Amygdala (tissue), 56 donors: ENCODE measurements at places on chromosomes 13 and 19.

DNA sequence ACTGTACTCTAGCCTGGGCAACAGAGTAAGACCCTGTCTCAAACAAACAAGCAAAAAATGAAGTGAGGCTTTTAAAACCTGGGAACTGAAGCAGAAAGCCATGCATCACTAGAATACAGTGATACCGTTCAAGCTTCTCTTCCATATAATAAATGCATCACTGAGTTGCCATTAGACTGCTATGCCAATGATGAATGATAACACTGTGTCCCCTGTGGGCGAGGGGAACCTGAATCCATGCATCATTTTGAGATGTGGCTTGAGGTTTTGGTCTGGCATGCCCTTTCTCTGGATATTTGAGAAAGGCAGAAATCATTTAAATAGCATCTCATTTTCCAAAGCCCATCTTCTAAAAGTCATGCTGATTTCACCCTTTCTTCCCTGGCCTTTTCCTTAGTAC lies 1.5 kb upstream of the FAM124A start:
- no peak for DNase-seq

DNA sequence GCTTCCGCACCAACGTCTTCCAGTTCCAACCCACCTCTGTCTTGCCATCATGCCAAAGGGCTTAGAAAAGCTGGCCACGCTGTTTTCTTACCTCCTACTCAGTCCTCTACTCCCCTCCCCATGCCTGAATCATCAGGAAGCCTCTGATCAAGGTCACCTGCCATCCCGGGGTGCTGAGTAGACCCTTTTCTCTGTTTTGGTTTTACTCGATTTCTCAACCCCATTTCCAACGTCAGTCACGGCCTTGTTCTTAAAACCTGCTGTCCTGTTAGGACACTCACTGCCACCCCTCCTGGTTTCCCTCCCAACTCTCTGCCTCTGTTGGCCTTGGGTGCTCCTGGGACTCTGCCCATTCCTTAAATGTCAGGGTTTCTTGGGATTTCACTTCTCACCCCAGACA lies 350.1 kb downstream of the FOXO1 start:
- no peak for DNase-seq

DNA sequence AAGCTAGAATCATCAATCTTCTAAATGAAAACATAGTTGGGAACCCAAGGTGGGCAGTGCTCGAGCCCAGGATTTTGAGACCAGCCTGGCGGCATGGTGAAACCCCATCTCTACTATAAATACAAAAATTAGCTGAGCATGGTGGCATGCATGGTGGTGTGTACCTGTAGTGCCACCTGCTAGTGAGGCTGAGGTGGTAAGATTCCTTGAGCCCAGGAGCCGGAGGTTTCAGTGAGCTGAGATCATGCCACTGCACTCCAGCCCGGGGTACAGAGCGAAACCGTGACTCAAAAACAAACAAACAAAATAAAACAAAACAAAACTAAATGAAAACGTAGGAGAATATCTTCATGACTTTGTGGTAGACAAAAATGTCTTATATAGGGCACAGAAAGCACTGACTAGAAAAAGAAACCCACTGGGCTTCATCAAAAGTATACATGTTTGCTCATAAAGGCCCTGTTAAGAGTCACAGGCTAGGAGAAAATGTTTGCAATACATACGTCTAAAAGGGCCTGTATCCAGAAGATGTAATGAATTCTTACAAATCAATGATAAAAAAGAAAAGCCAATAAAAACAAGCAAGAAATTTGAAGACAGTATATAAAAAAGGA lies 353.6 kb downstream of the FGF9 start:
- no peak for DNase-seq

GRCh38 chr13:113057084-113057483 lies 48.5 kb upstream of the F7 start:
- no peak for DNase-seq

DNA sequence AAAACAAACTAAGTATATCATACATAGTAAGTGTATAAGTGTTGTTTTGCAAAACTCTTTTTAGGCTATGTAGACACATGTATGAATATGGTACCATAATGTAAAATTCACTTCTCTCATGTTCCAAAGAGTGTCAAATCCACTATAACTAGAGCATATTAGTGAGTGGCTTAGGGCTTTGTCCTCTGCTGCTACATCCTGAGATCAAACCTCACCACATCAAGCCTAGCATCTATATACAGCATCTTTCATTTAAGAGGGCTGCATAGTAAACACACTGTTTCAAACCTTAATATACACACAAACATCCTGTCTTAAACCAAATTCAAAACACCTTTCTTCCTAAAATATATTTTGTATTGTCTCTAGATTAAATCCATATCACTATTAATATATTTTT lies 38.7 kb downstream of the ELF1 start:
- DNase-seq: no peak

DNA sequence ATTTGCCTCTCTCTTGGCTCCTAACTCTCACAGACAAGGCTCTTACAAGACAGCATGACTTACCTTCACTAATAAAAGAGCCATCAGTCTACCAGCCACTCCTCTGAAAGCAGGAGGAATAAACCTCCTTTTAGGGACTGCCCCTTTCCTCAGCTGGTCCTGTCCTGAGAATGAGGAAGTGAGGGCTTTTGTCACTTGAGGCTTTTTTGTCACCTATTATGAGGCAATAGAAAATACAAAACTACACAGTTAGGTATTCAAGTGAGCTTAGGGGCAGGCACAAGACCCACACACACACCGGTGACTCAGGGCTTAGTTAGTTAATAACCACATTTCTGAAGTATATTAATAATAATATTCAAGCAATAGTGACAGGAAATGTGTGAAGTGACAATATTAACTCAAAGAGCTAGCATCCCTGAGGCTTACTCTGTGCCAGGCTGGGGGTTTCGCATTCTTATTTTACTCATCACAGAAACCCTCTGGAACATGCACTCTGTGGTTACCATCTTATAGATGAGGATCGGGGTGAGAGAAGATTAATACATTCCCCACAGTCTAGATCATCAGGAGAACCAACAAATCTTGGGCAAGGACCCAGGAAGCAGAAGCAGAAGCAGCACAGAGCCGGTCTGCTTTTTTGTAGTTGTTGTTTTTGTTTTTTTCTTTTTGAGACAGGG lies 379.9 kb downstream of the LIG4 start:
- DNase-seq: no peak

- DNase-seq: no peak
Observed at GRCh38 chr19:5302396-5302795, 38.2 kb downstream of the PTPRS start.

GRCh38 chr13:66634384-66634783 lies 595.8 kb downstream of the PCDH9 start:
- no peak for DNase-seq

- no peak for DNase-seq
Observed at GRCh38 chr13:51292000-51292565, 47.4 kb upstream of the SERPINE3 start.

- no peak for DNase-seq
Observed at GRCh38 chr13:30734439-30734838, 904 bp upstream of the ALOX5AP start.

DNA sequence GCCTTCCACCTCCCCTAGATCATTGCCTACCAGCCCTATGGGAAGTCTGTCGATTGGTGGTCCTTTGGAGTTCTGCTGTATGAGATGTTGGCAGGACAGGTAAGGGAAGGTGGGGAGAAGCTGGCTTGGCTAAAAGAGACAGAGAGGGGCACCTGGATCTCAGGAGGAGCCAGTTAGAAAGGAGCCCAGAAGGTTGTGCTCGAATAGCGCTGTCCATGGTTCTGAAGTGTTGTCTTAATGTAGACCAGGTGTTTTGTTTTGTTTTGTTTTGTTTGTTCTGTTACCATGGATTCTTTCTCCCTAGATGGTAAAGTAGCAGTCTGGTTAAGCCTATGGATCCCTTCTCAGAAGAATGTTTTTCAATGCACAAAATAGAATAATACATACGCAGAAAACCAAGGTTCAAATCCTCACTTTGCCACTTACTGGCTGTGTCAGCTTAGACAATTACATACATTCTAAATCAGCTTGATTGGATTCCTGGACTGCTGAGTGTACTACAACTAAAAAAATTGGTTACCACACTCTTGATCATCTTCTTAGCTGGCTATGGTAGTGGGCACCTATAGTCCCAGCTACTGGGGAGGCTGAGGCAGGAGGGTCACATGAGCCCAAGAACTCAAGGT lies 5.9 kb upstream of the CACNG7 start:
- DNase-seq: no peak

- no peak for DNase-seq
Observed at GRCh38 chr13:27360562-27360961, 63.9 kb upstream of the GTF3A start.

DNA sequence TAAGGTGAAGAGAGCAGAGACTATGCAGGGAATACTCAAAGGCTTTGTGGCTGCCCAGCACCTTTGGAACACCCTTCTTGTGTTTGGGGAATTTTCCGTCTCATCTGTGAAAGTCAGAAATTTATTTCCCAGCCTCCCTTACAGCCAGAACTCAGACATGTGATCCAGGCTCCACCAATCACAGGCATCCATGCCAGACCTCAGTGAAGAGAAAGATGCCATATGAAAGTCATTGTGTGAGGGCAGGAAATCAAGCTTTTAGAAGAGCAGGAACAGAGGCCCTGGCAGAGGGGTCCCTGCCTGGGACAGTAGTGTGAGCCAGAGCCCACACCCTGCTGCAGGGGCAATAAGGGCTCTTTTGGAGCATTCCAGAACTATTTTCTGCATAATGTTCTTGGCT lies 12.1 kb downstream of the CCDC70 start:
- DNase-seq: no peak

DNA sequence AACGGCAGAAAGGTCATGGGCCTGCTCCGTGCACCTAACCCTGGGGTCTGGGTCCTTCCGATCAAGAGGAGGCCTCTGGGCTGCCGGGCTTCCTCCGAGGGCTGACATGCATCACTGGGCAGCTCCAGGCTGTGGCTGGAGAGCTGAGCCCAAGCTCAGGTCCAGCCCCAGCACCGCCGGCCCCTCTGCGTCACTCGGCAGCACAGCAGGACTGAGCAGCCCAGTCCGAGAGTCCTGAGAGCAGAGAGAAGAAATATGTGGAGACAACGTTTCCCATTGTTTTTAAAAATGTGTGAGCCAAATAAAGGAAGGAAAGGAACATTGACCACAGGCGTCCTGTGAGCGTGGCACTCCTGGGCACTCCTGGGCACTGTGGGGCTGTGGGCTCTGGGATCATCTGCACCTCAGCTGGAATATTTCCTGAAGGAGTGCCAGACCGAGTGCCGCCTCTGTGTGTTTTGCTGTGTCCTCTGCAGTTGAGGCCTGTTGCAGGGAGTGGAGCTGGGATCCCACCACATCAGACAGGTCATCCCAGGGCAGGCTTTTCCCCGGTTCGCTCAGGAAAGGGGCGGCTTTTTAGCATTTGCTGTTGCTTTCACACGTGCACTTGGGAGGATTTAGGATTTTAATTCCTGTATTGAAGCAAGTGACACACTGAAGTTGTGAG lies 37.8 kb upstream of the TFDP1 start:
- DNase-seq: no peak

GRCh38 chr19:48350856-48351255 lies 12.9 kb downstream of the TMEM143 start:
- no peak for DNase-seq

GRCh38 chr19:41753936-41754529 lies 1.3 kb upstream of the CEACAM6 start:
- no peak for DNase-seq

DNA sequence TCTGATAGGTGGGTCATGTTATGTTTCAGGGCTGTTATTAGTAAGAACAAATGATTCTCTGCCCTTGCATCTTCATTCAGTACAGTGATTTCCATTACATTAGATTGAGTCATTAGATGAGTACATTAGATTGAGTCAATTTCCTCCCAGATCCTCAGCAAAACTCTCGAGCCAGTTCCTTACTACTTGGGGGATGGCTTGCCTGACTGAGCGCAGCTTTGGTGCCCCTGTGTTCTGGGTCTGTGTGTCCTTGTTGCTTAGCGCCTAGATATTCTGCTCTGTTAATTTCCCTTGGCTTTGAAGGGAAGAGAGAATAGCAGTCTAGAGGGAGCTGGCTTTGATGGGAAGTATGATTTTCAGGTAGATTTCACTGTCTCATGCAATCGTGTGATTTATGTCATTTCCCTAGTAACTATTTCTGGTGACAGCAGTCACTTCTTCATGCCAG lies 19.1 kb upstream of the SCEL start:
- DNase-seq: no peak

GRCh38 chr19:57302727-57303401 lies 17.4 kb upstream of the ZNF543 start:
- DNase-seq: no peak

DNA sequence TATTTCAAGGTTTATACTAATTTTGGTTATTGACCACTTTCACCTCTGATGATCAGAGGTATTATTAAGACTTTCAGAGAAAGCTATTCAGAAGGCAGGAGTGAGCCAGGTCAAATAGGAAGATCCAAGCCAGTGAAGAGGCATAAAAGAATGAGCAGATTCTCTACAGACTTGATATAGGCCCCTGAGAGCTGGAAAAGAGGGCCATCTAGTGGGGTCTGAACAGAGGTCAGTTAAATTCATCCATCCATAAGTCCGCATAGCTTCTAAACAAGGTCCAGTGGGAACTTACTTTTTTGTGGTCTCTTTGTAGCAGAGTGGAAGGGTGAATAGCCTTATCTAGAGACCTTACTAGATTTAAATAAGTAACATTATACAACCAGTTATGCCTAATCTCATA lies 126.6 kb upstream of the UFM1 start:
- no peak for DNase-seq

DNA sequence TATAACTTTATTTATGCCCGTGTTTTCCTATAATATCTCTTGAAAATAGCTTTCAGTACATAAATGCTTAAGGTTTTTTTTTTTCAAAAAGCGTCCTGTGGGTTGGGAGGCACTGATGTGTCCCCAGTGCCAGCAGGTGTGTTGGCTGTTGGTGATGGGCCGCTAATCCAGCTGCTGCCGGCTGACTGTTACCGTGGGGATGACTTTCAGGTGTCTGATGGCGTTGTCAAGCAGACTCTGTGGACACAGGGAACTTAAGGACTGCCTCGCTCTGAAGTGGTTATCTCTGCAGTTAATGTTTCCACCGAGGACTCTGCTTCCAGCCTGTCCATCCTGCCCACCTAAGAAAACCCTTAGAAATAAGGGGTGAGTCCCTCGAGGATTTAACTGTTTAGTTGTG lies 94.5 kb downstream of the ANKRD10 start:
- no peak for DNase-seq

DNA sequence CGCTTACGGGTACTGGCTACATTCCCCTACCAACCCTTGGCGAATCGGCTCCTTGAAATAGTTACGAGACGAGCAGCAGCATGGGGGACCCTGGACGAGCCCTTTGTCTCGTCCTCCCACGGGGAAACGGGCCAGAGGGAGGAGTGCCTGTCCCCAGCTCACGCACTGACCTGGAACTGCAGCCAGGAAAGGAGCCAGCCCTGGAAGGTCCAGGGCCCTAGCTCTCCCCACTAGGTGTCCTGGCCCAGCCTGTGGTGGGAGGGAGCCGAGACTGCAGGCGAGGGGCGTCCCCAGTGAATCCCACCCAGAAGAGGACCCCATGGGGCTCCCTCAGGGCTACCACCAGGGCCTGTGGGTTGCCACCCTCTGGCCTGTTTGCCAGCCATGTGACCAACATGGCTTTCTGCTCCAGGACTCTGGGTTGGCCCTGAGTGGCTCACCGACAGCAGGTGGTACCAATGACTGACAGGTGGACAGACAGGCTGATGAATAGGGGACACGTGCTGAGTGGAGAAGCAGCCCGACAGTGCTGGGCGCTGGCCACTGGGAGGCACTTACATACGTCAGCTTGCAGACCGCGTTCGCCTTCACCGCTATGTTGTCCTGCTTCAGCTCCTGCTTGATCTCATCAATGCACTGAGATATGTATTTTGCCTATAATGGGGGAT lies 13.2 kb downstream of the AP3D1 start:
- no peak for DNase-seq

GRCh38 chr13:109412283-109412901 lies 374.0 kb downstream of the IRS2 start:
- no peak for DNase-seq
